ENCODE measurements at places on chromosomes 6 and 20.

DNA sequence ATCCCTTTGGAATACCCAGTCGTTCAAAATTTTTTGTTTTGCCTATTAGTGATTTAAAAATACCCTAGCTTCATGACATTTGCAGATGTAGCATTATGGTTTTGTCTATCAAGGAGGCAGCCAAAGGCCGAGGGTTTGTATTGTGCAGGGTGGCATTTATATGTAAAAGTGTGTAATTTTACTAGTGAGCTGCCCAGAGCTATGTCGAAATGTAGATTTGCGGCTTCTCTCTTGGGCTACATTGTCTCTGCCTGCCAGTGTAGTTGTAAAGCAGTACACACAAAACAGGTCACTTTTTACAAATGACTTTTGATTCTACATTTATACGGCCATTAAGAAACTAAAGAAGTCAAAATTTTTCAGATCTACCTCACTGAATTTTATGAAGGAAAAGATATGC is 87.7 kb downstream of the TSHZ2 start:
- DNase-seq = peak; percentile 3

GRCh38 chr6:11273406-11274065 is 41.1 kb upstream of the NEDD9 start:
- DNase-seq = no peak

DNA sequence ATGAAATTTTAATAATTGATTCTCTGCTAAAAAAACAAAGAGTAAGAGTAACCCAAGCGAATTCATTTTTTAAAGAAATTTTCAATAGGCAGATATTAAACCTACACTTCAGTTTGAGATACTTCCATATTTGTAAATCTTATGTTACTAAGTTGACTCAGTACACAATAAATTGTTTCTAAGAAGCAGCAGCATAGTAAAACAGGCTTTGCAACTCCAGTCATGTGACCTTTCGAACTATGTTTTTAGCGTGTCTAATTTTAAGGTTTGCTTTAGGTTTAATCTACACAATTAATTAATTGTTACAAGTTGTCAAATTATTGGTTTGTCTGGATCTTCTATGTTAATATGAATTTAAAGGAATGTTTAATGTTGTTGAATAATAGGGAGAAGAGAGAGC is 708.9 kb upstream of the CITED2 start:
- no peak for DNase-seq

DNA sequence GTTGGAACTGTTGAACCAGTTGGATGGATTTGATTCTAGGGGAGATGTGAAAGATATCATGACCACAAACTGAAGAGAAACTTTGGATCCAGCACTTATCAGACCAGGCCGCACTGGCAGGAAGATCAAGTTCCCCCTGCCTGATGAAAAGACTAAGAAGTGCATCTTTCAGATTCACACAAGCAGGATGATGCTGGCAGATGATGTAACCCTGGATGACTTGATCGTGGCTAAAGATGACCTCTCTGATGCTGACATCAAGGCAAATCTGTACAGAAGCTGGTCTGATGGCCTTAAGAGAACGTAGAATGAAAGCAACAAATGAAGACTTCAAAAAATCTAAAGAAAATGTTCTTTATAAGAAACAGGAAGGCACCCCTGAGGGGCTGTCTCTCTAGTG is 72.8 kb upstream of the CDYL start:
- no peak for DNase-seq

DNA sequence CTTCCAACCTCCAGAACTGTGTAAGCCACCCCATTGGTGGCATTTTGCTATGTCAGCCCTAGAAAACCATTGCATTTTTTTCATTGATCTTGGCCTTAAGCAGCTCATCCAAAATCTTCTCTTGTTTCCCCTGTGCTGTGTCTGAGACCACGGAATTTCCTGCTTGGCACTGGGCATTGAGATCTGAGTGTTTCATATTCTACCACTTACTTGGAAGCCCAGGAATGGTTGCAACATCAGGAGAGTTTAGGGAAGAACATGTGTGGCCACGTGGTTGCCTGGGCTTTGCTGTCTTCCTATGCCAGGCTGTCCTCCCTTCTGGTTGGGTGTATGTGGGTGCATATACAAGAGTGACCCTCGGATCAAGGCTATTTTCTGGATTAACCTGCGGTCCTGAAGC is 139.3 kb upstream of the PMEPA1 start:
- no peak for DNase-seq

GRCh38 chr6:30441171-30441570 is 48.1 kb upstream of the HLA-E start:
- DNase-seq = no peak

DNA sequence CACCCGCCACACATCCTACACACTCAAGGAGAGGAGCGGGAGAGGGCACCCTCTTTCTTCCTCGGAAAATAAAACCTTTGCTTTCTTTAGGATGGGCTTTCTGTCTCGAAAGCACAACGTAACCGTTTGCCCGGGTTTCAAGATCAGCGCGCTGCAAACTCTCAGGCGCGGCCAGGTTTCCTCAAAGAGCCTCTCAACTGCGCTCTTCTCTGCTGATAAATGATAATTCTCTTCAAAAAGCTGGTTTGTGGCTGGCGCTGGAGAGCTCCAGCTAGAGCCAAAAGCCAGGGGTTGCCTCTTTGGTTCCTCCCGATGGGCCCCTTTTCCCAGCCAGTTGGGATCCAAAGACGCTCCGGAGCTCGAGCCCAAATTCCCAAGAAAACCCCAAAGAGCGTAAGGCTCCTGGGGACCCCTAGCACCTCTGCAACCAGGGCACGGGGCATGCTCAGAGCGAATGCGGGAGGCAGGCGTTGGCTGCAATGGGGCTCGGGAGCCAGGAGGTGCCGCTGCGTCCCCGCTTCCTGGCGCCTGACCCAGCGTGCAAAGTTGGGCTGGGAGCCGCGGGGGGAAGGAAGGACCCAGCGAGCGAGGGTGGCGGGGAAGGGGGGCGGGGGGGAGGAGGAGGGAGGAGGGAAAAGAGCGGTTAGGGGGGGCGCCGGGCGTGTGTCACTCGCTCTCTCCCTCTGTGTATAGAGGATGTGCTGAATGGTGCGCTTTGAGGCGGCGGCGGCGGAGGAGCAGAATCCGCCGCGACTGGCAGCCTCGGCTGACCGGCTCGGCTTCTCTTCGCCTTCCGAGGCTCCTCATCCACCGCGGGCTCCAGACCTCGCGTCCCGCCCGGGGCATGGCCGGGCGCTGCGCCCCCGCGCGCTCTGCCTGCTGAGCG is at the start of gene PLCB1:
Gene PLCB1 (plus strand): TSS at position 669 of the 886 bp plus-strand sequence. CDS start 386 bp downstream, outside the sequence.
- DNase-seq = peak; percentile 90

- no peak for DNase-seq
Observed at GRCh38 chr20:3374296-3374695, 33.2 kb downstream of the DNAAF9 start.

DNA sequence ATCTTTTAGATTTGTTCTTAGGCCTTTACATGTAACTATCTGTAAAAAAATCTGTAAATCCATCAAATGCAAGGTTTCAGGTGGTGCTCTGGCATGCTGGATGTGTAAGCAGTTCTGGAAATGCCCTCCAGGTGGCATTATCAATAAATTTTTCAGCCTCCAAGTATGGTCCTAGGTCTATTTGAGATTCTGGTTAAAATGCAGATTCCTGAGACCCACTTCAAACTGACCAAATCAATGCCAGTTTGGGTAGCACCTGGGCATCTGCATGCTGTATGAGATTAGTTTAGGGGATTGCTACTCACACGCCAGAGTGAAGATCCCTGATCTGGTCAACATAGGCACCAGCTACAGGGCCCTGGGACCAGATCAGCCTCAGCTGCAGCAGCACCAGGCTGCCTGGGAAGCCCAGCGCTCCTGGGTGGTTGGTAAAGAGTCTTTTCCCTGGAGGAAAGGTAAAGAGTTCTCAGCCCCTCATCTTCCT is 507.3 kb upstream of the CITED2 start:
- DNase-seq = peak; percentile 58

DNA sequence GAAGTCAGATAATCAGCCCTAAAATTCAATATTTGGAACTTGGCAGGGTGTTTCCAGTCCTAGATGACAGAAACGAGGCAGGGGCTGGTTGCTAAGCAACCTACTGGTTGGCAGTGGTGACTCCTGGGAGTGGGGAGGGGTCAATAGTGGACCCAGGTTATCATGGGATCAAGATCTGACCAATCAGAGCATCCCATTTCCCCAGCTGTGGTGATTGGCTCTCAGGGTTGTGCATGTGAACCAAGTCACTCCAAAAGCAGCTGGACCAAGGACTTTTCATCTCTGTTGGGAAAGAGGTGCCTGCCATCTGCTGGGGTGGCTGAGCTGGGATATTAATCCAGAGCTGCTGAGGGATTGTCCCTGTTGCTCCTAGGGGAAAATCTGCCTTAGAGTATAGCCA is 253.4 kb downstream of the PREX1 start:
- DNase-seq = peak; percentile 58

DNA sequence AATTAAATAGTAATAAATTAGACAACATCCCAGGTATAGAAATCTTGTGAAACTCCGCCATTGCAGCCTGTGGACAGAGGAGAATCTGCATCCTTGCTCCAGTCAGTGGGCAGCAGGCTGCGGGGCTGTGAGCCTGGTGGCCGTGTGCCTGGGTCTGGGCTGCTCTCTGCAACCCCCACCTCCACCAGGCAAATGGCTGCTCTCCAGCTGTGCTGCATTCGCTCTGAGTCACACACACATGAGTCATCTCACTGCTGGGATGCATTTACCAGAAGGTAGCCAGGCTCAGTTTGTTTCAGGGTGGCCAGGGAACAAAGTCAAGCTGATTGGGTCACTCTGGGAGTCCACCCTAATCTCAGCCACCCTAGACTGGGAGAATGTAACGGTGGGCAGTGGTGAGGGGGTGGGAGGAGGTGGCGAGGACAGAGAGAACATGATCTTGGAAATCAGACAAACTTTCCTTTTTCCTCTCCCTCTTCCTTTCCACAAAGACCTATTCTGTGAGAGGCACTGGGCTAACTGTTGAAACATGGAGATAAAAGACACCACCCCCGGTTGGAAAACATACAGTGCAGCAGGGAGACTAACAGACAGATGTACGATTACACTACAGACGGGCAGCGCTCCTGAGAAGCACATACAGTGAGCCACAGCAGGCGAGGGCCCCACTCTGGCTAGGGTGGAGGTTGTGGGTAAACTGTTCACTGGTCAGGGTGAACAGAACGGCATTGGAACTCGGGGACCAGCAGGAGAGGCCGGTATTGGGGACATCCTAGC is 59.2 kb downstream of the TRAM2 start:
- DNase-seq = no peak

GRCh38 chr6:169213814-169214520 is 39.7 kb downstream of the THBS2 start:
- no peak for DNase-seq

GRCh38 chr20:40278673-40279072 is 410.4 kb downstream of the MAFB start:
- DNase-seq = no peak

DNA sequence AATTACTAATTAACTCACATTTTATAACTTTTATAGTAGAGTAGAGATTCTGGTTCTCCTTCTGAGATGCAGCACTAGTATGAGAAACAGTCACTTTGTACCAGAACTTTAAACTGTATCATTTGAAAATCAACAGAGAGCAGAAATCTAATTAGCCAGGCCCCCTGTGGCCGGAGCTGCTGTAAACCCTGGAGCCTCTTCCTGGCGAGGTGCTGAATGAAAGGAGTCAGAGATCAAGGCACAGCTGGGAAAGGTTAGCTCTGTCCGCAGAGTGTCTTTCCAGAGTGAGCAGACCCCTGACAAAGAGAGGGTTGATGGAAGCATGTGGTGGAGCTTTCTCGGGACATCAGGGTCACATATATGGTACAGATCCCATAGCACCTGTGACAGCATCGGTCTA is 703.8 kb downstream of the RFPL4B start:
- DNase-seq = no peak

- DNase-seq = no peak
Observed at GRCh38 chr20:62850333-62850974, 11.2 kb downstream of the TCFL5 start.

DNA sequence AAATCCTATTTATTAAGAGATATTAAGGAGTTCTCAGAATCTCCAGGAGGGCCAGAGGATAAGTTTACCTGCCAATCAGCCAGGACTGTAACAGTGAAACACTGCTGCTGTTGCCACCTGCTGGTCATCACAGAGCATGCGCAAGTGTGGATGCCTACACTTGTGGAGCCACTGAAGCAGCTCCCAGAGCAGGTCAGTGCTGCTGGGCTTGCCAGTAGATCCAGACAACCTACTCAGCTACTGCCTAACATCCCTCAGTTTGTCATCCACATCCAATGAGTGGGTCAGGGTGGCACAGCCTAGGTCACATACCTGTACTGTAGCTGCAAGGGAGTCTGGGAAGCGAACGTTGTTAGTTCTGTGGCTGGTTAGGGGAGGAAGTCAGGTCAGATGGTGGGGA is 18.3 kb upstream of the NHSL1 start:
- peak; percentile 60 for DNase-seq

- DNase-seq = no peak
Observed at GRCh38 chr6:110048221-110048875, 70.2 kb downstream of the GPR6 start.

DNA sequence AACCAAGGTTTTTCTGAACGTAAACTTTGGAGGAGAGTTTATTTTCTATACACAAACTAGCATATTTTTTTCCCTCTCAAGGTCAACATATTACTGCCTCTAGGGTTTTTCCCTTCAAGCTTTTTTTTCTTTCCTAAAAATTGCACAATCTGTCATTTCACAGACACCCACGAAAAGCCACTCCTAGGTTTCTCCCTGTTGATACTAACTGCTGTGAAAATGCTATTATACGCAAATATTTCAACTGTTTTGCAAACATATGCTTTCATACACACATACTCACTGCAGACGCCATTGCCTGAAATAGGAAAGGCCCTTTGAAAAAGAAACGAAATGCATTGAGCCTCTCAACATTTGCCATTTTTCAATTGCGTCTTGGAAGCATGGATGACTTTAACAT is 333.0 kb downstream of the CD83 start:
- DNase-seq = no peak

DNA sequence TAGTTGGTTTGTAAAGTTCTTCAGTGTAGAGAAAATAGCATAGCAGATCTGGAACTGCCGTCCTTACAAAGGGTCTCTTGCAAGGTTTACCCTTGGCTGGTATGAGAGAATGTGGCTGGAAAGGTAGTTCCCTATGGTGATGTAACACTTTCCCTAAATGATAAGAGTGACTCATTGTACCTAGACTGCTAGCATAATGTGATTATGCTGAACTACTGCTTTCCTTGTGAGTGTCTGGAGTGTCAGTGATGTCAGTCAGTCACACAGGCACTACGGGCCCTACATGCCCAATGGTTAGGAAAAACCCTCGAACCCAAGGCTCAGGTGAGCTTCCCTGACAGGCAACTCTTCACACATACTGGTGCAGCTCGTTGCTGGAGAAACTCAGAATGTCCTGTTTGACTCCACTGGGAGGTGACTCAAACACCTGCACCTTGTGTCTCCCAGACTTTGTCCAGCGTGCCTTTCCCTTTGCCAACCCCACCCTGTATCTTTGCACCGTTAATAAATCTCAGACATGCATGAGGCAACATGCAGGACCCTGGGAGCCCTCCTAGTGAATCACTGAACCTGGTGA is 28.4 kb upstream of the LY86 start:
- no peak for DNase-seq

DNA sequence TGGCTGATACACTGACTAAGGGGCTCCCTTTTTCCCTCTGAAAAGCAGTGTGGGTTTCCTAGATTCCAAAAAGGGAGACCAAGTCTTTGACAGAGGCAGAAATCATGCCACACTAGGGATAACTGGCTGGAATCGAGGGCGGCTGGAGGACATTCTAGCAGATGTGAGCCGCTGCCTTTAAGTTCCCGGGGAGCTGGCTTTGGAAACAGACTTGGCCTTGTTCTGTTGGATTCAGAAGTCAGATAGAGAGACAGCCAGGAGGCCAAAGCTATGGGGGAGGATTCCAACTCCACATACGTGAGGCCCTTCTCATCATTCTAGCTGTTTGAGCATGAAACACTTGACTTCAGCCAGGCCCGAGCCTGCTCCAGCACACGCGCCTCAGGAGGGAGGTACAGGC is 109.9 kb upstream of the FOXC1 start:
- DNase-seq = no peak
